ENCODE measurements at places on chromosomes 13 and 19. TPM values are rescaled to one million over a fixed set of nuclear protein-coding genes. Genes with fewer than 3 reads are reported as not detected.

The USHBP1 gene
- total RNA-seq = 0.24 TPM

DNA sequence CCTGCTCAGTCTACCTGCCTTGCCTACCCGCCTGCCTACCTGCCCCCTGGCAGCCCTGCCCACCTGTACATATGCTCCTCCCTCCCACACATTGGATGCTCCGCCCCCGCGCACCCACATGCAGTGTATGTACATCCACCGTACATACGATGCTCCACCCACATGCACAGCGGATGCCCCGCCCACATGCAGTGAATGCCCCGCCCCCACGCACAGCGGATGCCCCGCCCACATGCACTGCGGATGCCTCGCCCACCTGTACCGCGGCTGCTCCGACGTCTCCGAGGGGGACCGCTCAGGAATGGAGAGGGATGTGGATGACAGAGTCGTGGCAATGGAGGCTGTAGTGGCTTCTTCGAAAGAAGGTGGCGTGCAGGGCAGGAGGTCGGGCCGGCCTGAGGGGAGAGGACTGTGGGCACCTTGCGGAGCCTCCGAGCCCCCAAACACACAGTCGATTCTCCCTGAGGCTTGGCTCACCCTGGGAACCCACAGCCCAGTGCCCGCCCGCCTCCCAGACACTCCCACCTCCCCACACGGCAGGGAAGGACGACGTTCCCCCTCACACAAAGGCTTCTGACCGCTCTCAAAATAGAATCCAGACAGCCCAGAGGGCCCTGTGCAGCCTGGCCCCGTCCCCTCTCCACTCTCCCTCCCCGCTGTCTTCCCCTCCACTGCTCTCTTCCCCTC lies 16.5 kb upstream of the CACTIN start:
- peak; percentile 31 for DNase-seq

The PLIN4 gene
- total RNA-seq = not detected

The SLC5A5 gene
- 1.0 TPM for total RNA-seq

- no peak for DNase-seq
Measured at GRCh38 chr19:35766571-35767104, 8.7 kb downstream of the PROSER3 start.

The HCST gene
- 50.7 TPM for total RNA-seq

- no peak for DNase-seq
Measured at GRCh38 chr19:28948026-28948425, 264.9 kb downstream of the UQCRFS1 start.

DNA sequence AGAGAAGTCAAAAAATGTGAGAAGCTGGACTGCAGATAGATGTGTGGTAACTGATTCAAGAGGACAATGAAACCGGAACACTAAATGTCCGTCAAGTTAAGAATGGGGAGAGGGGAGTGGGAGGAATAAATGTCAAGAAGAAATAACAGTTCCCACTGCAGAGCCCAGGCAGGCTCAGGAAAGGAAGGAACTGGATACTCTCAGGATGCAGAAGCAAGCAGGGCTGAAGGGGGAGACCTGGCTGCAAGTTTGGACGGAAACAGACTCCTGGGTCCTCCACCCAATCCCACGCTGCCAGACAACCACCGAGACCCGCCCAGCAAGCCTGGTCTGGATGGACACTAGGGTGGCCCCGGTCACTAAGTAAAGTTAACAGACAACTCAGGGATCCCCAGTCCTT lies 18.1 kb downstream of the TUBGCP3 start:
- DNase-seq = no peak

Data from activated CD4-positive, alpha-beta memory T cell treated with anti-CD3 and anti-CD28 coated beads for 36 hours (primary cell).